ENCODE measurements at places on chromosomes 7 and 10.

DNA sequence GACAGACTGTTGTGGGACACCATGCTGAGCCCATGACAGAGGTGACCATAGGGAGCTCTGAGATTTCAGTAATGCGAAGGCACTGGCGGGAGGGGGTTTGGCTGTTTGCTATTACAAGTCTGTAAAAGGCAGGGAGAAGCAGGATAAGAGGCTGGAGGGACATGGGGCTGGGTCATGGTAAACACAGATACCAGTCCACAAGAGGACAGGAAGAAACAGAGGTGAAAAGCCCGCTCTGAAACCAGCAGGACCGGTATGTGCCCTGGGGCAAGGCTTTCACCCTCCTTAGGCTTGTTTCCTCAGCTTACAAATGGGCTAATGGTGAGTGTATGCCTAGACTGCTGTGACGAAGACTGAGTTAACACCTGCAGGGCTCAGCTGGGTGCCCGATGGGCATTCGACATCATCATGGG lies 34.1 kb downstream of the ANXA11 start:
- no peak for DNase-seq

GRCh38 chr10:116254422-116255155 lies 18.4 kb downstream of the GFRA1 start:
- DNase-seq = no peak

GRCh38 chr7:10075866-10076265 lies 897.8 kb upstream of the PHF14 start:
- no peak for DNase-seq

DNA sequence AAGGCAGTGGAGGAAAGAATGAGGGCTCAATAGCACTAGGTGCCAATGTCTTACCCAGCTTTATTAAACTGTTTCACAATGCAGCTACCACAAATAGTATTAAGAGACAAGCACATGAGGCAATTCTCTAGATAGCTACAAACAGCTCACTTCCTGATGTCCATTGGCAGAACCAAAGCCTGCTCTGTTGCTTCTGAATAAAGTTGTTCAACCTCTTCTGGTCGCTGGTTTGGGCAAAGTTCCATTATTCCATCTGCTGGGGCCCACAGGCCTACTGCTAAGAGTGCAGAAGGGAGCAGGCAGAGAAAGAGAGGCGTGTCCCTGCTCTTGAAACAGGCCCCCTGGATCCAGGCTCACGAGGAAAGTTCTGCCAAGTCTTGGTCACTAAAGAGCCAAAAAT lies 173.9 kb downstream of the ZNF438 start:
- DNase-seq = no peak

GRCh38 chr10:43361547-43362190 lies 9.8 kb upstream of the FXYD4 start:
- no peak for DNase-seq

GRCh38 chr7:37408291-37409228 lies 40.1 kb downstream of the ELMO1 start:
- DNase-seq = no peak

- no peak for DNase-seq
Observed at GRCh38 chr10:103479135-103479534, at the start of gene CALHM3. CALHM3 (minus strand) TSS chr10:103479240; CDS start chr10:103479032, 208 bp downstream.

GRCh38 chr10:30088178-30088577 lies 28.8 kb upstream of the JCAD start:
- no peak for DNase-seq

DNA sequence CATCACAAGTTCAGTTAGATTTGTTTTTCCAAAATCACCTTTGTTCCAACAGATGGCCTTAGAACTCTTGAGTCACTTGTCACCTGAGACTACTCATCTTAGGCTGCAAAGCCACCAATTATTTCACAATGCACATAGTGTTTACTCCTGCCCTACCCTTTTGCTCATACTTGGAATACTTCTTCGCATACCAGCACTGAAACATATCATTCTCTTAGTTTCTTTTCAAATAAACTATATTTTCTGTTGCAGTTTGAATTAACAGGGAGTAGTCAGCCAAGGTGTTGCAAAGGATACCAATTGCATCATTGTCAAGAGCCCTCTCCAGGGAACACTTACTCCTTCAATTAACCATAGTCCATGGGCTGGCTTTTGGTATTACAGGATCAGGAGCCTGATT lies 71.0 kb downstream of the CASD1 start:
- no peak for DNase-seq

GRCh38 chr7:87672217-87672616 lies 44.0 kb downstream of the RUNDC3B start:
- no peak for DNase-seq

GRCh38 chr10:133252223-133252552 lies 14.5 kb downstream of the VENTX start:
- DNase-seq = no peak

DNA sequence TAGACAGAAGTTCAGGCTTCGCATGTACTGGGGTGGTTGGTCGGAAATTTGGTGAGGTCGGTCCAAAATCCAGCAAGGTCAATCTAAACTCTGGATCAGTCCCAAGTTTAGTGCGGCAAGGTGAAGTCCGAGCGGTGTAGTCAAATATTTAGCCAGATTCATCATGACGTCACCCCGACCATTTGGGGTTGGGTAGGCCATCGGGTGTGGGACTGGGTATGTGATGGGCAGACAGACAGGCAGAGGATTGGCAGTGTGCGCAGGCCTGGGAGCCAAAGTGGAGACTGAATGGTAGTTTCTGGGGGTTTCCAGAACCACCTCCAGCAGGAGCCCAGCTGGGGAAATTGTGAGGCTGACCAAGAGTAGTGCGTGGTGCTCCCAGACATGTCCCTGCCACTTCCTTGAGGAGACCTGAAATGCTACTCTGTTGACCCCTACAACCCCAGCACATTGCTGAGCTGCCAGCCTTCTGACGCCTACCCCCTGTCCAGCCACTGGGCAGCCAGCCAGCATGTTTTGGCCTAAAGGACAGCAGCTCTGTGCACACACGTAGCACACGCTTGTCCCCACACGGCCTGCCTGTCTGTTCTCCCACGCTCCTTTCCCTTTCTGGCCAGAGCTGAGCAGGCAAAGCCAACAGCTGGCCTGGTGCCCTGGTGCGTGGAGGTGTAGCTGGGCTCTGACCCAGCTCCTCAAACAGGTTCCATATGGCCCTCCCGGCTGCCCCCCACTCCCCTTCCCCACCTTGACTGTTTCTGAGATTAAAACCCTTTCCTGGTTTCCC lies 55.9 kb downstream of the FAM241B start:
- no peak for DNase-seq

DNA sequence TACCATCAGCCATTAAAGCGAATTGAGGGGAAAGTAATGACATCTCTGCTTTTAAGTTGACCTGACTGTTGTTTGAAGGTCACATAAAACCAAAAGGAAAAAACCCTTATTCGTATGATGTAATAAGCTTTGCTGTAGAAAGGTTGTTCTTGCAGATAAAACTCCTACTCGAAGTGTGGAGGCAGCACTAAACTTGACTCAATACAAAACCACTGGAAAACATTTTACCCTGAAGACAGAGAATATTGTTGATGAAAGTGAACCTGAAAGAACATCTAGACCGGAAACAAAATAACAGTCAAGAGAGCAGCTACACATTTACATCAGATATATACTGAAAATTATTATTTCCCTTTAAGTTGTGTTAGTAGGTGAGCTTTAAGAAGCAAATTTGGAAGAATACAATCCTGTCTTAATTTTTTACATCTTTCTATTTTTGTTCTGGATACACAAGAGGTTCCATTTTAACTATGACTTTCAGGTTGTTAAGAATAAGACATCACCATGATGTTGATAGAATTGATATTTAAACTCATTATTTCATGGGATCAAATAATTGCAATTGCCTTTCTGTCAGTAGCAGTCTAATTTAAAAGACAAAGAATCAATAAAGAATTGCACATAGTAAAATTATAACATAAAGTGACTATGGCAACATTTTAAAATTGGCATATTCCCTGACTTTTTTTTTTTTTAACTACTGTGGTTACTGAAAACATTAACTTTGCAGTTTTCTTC lies 6.4 kb downstream of the ETV1 start:
- no peak for DNase-seq

DNA sequence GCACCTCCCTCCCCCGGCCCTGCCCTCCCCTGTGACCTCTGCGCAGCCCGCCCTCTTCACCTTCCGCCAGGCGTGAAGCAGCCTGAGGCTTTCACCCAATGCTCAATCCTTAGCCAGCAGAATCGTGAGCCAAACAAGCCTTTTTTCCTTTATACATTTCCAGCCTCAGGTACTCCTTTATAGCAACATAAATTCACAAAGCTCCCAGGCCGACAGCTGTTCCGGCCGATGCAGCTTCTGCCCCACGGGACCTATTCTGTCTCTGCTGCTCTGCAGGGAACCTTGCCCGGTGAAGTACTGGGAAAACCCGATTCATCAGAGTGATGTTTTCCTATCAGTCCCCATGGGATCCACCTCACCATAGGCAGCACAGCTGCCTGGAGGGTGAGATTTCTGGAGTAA lies 87.4 kb downstream of the CHST15 start:
- DNase-seq = no peak

GRCh38 chr10:20277820-20278219 lies 461.6 kb downstream of the PLXDC2 start:
- DNase-seq = no peak

DNA sequence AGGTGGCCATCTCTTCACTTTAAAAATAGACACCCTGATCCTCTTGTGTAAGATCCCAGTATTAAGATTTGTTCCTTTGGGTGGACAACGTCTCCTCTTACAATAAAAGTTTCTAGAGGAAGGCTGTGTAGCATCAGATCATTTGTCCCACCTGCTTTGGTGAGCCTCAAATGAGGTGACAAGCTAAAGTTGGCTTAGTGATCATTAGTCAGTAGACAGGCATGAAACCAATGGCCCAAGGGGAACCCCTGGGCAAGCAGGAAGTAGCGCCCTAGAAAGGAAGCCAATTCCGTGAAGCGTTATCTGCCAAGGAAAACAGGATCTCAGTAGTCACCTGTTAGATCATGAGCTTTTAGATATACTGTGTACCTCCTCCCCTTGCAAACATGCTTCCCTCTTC lies 66.8 kb downstream of the PCGF5 start:
- no peak for DNase-seq

DNA sequence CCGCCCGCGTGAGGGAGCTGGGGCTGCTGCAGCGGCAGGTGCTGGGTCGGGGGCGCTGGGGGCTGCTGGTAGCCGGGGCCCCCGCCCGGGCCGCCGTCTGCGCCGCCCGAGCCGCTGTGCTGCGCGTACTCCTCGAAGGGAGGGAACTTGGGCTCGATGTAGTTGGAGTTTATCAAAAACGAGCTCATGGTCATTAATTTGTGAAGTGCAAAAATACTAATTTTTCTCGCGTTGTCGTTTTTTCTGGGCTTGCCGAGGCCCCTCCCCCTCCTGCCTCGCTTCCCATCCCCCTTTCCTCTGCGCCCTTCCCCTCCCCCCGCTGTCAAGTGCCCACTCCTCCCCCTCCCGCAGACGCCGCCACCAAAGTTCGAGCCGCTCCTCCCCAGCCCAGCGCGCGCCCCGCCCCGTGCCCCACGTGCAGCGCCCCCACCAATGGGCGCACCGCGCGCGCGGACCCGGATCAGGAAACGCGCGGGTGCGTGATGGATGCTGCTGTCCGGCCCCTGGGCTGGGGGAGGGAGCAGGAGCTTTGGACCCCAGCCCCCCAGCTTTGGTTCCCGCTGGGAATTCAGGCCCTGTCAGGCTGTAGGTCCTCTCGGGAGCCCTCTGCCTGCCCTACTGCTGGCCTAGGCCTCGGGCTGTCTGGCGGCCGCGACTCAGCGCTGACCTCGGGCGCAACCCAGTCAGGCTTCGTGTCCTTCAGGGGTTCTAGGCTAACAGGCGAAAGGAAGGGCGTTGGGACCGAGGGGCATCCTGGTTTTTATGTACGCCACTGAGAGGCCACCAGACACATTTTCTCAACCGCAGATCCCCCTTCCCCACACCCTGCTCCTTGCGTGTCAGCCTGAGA lies at the start of gene HOXA4:
TSS of gene HOXA4 (minus strand) at position 218 of the 850 bp plus-strand sequence. CDS start at position 194, 24 bp downstream.
- DNase-seq = no peak

DNA sequence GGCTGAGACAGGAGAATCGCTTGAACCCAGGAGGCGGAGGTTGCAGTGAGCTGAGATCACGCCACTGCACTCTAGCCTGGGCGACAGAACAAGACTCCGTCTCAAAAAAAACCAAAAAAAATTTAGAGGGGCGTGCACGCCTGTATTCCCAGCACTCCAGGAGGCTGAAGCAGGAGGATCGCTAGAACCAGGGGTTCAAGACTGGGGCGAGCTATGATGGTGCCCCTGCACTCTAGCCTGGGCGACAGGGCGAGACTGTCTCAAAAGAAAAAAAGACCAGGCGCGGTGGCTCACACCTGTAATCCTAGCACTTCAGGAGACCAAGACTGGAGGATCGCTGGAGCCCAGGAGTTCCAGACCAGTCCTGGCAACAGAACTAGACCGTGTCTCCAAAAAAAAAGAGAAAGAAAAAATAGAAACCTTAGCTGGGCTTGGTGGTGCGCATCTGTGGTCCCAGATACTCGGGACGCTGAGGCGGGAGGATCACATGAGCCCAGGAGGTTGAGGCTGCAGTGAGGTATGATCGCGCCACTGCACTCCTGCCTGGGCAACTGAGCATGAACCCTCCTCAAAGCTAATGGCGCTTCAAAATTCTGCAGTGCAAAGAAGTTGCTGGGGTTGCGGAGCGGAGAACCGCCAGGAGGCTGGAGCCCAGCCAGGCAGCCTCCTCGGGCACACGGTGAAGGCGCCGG lies 382 bp upstream of the MBLAC1 start:
- DNase-seq = no peak

GRCh38 chr10:108469940-108470339 lies 1305.4 kb upstream of the SORCS1 start:
- no peak for DNase-seq

DNA sequence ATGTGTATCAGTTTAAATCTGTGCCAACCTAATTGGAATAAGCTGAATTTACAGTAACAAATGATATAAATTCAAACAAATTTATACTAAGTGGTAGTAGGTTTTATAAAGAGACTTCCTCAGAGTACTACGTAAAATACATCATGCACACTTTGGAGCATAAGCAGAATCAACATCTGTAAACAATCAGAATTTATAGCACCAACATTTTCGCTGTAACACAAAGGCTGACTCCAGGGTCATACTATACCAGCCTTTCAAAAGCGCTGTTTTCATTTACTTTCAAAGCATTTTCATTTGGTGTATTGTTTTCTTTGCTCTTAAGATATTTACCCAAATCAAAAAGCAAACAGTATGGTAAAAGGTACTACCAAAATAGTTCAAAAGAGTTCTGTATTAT lies 29.3 kb upstream of the TMEM168 start:
- DNase-seq = no peak

DNA sequence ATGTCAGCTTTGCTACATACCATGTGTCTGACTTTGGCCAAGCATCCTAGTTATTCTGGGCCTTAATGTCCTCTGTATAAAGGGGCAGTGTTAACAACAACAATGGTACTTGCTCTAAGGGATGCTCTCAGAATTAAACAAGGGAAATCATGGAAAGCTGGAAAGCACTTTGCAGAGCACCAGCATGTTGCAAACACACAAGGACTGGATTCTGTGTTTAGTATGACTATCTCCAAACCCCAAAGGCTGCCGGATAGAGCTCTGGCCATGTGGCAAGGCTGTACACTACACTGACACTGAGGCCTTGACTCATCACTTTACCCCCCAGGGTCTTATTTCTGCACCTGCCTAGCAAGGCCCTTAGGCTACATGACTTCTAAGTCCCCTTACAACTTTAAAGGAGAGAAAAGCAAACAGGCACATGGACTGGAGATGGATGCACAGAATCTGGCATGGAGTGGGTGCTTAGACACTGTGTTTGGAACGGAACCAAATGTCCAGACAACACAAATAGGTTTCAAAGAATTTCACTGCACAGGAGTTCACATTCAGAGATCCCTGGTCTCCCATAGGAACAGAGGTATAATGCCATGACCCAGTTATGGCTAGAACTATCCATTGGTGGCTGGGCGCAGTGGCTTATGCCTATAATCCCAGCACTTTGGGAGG lies 74.6 kb downstream of the FAM13C start:
- no peak for DNase-seq

GRCh38 chr10:25288181-25288580 lies 113.4 kb downstream of the GPR158 start:
- DNase-seq = no peak

Measured in left renal pelvis (tissue), 4 donors.